ENCODE measurements at places on chromosomes 16 and 17.

- peak; percentile 67 for DNase-seq
These were observed 17.3 kb upstream of the HEXD start for GRCh38 chr17:82400830-82401229.

DNA sequence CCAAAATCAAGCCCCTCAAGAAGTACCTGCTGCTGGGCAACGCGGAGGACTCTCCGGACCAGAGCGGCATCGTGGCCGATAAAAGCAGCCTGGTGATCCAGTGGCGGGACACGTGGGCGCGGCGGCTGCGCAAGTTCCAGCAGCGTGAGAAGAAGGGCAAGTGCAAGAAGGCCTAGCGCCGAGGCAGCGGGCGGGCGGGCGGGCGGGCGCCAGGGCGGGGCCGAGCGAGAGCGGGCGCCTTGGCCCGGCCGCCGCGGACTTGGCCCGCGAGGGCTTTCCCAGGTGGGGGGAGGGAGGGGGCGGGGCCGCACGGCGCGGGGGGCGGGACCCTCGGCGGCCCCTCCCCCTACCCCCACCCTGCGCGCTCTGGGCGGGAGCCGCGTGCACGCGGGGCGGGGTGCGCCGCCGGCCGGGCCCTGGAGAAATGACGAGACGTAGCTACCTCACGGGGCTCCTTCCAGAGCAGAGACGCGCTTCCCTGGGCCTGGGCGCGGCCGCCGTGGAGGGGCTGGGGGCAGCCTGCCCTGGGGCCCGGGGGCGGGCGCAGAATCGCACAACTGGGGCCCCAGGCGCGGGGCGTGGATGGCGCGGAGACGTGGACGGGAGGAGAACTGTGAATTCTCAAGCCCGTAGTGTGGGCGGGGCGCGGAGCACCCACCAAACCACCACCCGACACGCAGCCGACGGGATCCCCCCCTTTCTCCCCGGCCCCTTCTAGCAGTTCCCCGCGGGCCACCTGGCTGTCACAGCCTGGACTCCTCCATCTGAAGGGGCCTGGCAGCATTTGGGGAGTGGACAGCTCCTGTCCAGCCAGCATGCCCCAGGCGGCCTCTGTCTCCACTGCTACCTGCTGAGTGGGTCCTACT is 218.7 kb downstream of the NTN1 start:
- peak; percentile 64 for DNase-seq

DNA sequence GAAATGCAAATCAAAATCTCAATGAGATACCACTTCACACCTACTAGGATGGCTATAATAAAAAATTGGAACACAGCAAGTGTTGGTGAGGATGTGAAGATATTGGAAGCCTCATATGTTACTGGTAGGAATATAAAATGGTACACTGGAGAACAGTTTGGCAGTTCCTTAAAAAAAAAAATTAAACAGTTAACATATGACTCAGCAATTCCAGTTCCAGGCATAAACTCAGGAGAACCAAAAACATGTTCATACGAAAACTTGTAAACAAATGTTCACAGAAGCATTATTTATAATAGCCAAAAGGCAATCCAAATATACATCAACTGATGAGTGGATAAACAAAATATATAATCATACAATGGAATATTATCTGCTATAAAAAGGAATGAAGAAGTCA is 28.2 kb downstream of the ZNF652 start:
- no peak for DNase-seq

DNA sequence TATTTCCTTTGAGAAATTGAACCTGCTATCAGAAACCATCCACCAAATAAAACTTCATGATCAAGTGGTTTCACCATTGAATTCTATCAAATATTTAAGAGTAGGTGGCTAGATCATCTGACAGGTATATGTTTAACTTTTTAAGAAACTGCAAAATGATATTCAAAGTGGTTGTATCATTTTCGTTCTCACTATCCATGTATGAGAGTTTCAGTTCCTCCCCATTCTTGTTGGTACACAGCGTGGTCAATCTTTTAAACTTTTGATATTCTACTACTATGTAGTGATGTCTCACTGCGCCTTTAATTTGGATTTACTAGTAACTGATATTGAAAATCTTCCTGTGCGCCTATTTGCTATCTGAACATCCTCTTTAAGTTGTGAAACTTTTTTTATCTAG is 163.7 kb downstream of the CYB561 start:
- no peak for DNase-seq

DNA sequence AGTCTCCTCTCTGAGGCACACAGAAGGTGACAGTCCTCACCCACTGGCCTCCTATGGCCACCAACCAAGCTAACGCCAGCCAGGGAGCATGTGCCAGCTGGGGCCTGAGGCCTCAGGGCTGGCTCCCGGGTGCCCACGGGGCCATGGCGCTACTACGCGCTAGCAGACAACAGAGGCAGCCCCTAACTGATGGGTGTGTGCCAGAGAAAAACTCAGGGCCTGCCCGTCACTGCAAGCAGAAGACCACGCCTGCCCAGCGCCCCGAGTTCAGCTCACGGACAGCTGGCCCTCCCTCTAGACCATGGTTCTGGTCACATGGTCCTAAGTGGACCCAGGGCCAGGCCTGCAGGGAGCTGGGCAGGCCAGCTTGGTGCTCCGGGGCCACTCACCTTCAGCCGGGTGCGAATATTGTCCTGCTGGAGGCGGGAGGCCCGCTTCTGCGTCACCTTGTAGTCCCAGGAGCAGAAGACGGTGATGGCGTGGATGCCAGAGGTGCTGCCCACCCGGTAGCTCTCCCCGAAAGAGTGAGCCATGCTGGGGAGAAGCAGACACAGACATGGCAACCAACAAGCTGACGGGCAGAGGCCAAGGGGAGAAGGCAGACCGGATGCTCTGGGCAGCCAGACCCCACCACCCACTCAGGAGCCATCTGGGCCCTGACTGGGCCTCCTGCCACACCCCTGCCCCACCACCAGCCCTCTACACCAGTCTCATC is 6.2 kb downstream of the TMC6 start:
- no peak for DNase-seq

DNA sequence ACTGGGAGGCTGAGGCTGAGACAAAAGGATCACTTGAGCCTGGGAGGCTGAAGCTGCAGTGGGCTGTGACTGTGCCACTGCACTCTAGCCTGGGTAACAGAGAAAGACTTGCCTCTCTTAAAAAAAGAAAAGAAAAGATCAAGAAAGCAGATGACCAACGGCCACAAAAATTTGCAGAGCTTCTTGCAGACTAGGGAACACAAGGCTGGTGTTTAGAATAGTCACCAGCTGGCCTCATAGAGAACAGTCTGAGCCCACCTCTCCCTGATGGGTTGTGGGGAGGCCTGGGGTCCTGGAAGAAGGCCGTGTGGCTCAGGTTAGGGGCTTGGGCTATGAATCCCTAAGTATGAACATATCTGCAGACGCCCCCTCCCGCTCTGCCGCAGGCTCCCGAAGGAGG is 73.7 kb upstream of the MED9 start:
- DNase-seq: no peak

DNA sequence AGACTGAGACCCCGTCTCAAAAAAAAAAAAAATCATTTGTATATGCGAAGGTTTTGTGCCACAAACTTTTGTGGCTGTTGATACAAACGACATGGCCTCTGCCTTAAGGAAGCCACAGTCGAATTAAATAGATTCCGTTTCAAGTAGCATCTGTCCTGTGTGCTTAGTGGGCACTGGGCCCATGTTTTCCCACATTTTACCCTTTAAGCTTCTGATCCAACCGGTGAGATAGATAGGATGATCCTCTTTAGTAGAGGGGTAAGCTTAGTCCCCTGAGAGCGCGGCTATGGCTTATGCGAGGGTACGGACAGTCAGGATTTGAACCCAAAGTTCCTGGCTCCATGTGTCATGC is 776 bp upstream of the TMEM219 start:
- DNase-seq: no peak

DNA sequence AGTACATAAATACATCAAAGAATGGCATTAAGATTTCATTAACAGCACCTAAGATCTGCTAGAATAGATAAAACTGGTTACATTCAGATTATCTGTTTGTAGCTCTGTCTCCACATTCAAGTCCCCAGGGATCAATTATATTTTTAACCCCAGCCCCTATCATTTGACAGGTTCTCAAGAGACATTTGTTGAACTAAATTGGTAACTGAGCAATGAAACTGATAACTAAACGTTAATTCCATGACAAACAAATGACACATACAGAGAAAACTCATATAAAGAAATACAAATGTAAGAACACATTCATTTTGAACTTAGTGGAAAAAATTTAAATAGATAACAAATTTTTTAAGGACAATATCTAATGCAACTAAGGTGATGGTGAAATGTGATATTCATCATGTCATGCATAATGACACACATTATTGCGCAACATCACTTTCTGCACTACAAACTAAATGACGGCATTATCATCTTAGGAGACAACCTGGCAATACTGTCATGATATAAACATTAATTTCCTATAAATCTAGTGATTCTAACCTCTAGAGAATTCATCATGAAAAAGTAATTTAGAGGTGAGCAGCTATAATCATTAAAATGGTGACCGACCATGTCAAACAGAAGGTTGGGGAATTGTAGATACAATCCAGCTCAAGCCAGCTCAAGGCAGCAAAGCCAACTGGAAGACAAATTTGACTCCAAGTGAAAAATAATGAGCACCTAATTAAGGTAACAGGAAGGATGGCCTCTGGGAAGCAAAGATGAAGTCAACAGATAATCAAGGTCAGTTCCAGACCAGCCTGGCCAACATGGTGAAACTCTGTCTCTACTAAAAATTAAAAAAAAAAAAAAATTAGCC is 9.5 kb downstream of the ARHGAP17 start:
- DNase-seq: no peak

DNA sequence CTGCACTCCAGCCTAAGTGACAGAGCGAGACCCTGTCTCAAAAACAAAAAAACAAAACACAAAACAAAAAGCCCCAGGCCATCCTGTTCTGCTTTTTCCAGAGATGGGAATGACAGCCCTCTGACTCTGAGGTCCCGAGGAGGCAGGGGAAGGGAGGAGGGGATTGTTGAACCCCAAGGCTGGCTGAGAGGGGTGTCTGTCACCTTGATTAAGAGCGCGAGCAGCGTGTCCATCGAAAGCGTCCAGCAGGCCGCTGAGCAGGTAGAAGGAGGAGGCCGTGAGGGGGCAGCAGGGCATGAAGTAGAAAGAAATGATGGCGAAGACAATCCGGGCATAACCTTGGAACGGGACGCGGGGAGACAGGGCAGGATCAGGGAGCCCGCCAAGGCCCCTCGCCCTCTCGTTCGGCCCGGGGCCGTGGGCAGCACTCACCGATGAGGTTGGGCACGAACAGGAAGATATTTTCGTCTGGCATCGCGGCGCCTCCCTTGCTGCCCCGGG is 593 bp downstream of the CDIPT start:
- DNase-seq: peak; percentile 37

- no peak for DNase-seq
These were observed 10.9 kb upstream of the FAM171A2 start for GRCh38 chr17:44374306-44375195.

- DNase-seq: no peak
These were observed 1.5 kb downstream of the GSDMB start for GRCh38 chr17:39916918-39917317.

DNA sequence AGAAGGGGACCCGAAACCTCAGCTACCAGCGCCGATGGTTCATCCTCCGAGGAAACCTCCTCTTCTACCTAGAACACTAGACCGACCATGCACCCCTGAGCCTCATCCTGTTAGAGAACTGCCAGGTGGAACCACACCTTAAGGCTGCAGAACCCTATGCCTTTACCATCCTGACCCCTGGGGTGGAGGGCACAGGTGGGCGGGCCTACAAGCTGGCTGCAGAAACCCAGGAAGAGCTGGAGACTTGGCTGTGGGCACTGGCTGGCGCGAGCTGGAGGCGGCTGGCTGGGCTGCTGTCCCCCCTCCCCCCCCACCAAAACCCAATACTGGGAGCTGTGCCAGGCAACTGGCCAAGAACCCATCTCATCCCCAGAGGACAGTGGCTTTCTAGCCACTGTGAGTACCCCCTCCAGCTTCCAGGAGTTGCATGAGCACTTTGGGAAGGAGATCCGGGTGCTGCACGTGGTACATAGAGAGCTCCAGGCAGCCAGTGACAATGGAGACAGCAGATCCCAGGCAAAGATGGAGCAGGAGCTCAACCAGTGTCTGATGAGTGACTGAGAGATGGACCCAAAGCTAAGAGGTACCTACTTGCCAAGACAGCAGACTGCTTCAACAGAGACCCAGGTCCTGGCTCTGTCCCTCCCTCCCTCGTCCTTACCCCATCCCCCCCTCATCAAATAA is 1.4 kb upstream of the CD2BP2 start:
- DNase-seq: no peak

GRCh38 chr17:54900457-54901229 is at the start of gene TOM1L1:
Gene TOM1L1, plus strand, starts transcription at chr17:54900852. Its CDS starts 14 bp downstream, at chr17:54900866.
- peak; percentile 47 for DNase-seq

DNA sequence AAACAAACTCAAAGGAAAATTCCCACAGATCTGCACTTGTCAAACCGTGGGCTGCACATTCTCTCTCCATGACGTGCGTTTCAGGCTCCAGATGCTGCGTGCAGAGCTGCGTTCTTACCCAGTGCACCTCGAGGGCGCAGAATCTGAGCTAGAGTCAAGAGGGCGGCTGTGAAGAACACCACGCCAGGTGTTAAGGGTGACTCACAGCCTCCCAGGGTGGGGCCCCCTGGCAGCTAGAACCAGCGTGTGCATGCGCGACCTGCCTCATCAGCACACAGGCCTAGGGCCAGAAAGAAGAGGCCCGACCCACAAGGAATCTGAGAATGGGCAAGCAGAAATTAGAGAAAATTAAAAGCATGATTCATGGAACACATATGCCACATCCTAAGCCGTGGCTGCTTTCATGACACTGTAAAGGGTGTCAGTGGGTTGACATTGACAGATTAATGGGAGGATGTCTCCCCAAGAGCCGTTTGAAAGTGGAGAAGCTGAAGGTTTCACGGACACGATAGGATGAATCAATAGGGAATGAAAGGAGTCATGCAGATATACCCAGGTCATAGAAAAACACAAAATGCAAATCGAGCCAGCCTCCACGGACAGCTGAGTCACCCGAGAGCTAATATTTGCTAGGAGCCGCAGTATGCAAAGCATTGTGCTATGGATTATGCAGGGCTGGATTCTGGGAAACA is 29.0 kb downstream of the MARCHF10 start:
- no peak for DNase-seq

DNA sequence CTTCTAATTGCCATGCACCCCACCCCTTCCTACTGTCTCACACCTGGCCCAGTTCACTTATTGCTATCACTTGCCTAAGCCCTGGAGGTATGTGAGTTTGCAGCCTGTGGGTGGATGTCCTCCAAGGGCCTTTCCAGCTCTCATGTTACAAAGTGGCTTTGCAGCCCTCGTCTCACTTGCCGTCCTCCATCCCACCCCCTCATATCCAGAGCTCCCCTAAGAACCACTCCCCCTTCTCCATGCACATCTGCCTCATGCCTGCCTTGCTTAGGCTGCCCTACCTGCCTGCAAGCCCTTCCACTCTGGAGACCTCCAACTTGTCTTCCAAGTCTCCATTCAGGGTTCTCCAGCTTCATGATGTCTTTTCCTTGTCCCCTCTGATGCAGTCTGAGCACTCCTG is 119.4 kb upstream of the NLRP1 start:
- no peak for DNase-seq

- DNase-seq: no peak
These were observed 3.1 kb upstream of the PLA2G15 start for GRCh38 chr16:68242085-68242484.

GRCh38 chr17:74633326-74633725 is 9.8 kb upstream of the CD300E start:
- DNase-seq: no peak

Data from activated T-cell treated with anti-CD3 and anti-CD28 coated beads, Interleukin-2, amount 50 U/mL, for 72 hours (primary cell).